ENCODE measurements at places on chromosomes 7 and 10.
A peak's percentile ranks its signal among the peaks of the same experiment; 100 is the strongest.

- no peak for DNase-seq
Observed at GRCh38 chr10:63866747-63867140, 345.5 kb downstream of the REEP3 start.

DNA sequence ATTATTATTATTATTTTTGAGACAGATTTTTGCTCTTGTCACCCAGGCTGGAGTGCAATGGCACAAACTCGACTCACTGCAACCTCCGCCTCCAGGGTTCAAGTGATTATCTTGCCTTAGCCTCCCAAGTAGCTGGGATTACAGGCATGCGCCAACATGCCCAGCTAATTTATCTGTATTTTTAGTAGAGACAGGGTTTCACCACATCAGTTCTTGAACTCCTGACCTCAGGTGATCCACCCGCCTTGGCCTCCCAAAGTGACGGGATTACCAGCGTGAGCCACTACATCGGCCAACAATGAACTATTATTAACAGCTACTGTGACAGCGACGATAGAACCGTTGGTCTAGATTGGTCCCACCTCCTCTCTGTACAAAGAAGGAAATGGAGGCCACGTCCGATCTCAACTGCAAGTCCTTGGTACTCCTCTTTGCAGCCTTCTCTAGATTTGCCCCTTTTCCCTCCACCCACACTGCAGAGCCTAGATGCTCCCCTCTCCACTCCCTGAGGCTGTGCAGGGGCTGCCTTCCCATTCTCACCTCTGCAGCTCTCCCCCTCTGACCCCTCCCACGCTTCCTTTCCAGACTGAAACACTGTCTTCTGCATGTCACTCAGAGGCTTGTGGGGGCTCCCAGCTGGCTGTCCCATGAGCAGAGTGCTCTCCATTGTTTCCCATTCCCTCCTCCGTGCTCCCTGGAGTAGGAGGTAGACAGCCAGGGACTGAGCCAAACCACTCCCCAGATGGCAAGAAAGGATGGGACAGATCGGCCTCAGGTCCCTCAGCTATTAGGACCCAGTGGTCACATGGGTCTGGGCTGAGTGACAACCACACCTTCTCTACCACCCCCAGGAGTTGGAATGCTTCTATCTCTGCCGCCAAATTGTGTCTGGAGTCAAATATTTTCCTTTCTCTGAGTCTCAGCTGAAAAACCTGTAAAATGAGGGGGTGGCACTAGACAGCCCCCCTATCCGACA, 2.3 kb downstream of the LOXL4 start:
- DNase-seq = no peak

DNA sequence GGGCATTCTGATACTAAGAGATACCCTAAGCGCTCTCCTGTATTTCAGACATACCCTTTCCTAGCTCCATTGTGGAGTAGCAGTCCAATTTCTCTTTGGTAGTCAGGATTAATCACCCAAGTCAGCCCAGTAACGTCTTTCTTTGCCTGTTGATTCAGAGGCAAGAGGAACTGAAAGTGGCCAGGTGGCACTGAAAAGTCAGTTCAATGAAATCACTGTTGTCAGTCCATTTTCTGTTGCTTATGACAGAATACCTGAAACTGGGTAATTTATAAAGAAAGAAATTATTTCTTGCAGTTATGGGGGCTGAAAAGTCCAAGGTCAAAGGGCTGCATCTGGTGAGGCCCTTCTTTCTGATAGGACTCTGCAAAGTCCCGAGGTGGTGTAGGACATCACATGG, 40.2 kb downstream of the ANKRD61 start:
- no peak for DNase-seq

DNA sequence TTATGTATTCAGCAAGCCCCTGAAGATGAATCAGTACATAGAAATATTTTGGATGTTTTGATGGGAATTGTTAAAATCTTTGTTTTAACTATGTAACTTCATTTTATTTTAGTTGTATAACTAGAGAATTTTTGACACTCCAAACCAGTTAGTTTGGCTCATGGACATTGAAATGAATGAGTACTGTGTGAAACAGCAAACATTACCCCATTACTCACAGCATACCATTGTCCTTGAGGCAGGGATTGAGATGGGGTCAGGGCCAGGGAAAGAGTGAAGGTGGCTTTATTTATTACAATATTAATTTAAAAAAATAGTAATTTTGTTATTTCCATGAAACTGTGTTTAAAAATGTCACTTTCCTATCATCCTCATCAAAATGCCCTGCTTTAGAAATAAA, 4.8 kb upstream of the BMPER start:
- no peak for DNase-seq

- DNase-seq = peak; percentile 94
Observed at GRCh38 chr10:24790599-24790998, 66.9 kb upstream of the ARHGAP21 start.

DNA sequence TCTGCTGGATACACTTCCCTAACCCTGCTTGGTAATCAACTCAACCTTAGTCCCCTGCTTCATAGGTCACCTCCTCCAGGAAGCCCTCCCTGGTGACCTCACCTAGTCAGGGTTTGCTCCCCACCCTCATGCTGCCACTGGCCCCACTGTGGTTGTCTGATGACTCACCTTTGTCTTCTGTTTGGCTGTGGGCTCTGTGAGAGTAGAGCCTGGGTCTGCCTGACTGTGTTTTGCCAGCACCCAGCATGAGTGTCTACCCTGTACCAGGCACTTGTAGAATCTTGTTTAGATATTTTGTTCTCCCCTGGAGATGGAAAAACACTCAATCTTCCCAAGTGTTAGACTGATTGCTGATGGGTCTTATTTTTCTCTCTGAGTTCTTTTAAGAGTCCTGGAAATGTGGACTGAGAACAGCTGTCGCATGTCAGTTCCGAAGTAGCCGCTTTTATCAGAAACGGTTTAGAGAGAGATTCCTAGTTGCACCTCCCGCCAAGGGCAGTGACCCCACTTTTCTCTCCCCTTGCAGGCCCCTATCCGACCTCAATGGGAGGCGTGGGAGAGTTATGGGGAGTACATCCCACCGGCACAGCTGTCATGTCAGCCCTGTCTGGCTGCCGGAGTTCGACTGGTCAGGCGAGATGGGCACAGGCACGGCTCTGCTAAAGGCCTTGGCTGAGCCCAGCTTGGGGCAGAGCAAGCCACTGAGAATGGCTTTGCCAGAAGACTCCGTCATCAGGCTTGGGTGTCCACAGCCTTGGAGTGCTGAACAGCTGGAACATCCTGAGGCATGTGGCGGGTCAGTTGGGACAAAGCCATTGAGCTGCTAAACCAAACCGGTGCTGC, 134.3 kb downstream of the GRK5 start:
- no peak for DNase-seq

- no peak for DNase-seq
Observed at GRCh38 chr7:18086165-18087025, 58.7 kb upstream of the PRPS1L1 start.

- no peak for DNase-seq
Observed at GRCh38 chr10:92834986-92835385, 13.3 kb upstream of the EXOC6 start.

- no peak for DNase-seq
Observed at GRCh38 chr7:26451997-26452396, 160.3 kb downstream of the SNX10 start.

- DNase-seq = no peak
Observed at GRCh38 chr7:25952261-25953057, 199.5 kb upstream of the NFE2L3 start.

GRCh38 chr7:111486472-111487142, 75.7 kb downstream of the IMMP2L start:
- peak; percentile 46 for DNase-seq

GRCh38 chr10:117212176-117212575, 14.9 kb downstream of the KCNK18 start:
- DNase-seq = no peak

- peak; percentile 65 for DNase-seq
Observed at GRCh38 chr10:86139066-86139657, 227.4 kb downstream of the GRID1 start.

DNA sequence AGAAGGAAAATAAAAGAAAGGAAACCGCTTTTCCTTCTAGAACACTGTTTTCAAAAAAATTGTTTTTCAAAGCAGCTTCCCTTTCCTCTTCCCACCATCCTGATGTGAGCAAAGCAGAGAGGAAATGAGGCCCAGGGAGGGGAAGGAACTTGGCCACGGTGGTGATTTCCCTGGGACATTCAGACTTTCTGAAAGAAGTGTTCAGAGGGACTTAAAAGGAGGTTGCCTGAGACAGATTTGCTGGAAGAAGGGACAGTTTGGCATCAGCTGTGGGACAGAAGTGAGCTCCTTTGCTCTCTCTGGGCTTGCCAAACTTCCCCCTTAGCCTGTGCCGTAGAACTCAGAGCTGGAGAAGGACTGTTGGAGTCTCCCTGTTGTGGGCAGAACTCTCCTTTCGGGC, 30.3 kb downstream of the ADCYAP1R1 start:
- DNase-seq = no peak

- DNase-seq = no peak
Observed at GRCh38 chr10:56646329-56647111, 285.5 kb upstream of the ZWINT start.

GRCh38 chr7:132609906-132610520, 33.7 kb upstream of the PLXNA4 start:
- no peak for DNase-seq

GRCh38 chr10:47405857-47406547, 21.9 kb upstream of the ZNF488 start:
- DNase-seq = no peak

GRCh38 chr10:60778971-60779796, 906 bp downstream of the CDK1 start:
- DNase-seq = no peak

GRCh38 chr7:65923316-65923715, 50.4 kb downstream of the VKORC1L1 start:
- no peak for DNase-seq

- DNase-seq = no peak
Observed at GRCh38 chr7:35314354-35314753, 60.5 kb upstream of the TBX20 start.

DNA sequence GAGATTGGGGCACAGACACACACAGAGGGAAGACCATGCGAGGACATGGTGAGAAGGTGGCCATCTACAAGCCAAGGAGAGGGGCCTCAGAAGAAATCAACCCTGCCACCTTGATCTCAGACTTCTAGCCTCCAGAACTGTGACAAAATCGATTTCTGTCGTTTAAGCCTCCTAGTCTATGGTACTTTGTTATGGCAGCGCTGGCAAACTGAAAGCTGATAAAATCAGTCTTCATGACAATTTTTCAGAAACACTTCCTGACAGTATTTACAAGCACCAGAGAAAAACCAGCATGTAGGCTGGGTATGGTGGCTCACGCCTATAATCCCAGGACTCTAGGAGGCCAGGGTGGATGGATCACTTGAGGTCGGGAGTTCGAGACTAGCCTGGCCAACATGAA, 4.2 kb downstream of the PARP12 start:
- DNase-seq = no peak

DNA sequence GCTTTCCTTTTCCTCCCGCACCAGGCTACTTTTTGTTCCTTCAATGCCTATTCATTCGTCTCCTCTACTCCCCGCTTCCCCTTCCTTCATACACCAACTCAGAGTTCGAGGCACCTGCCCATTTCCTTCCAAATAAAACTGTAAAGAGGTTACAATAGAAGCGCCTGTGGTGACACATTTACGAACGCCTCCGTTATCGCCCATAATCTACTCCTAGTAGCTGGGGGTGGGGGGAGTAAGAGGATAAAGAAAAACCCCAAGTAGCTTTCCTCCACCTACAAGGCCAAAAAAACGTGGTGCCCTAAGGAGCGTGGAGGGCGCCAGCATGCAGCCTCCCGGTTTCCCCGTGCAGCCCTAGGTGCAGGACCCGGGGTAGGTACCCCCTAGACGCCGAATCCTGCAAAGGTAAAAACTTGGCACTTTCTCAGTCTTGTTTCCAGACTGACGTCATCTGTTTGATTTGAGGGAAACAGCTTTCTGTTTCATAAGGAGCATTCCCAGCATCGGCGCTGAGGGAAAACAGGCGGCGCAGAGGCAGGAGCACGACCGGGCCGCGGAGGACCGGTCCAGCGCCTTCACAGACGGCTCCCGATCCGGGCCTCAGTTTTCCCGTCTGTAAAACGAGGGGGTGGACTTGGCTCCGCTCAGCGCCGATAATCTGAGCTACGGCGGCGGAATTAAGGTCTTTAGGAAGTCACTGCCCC, 922 bp downstream of the PPA1 start:
- DNase-seq = no peak

DNA sequence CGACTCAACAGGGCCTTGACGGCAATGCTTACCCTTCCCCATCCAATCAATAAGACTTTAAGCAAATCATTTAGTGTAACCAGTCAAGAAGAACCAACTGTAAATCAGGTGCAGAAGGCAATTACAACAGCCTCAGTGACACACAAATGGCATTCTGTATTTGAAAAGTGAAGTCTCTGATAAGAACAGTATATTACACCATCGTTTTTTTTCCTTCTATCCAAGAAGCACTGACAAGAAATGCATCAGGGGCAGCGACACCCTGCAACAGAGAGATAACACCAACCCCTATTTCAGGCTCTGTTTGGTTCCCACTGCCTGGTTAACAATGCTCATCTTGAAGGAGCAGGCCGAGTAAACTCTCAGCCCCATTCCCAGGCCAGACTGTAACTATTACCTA, 204.0 kb upstream of the AOAH start:
- DNase-seq = no peak

GRCh38 chr7:11843113-11843765, 11.2 kb upstream of the THSD7A start:
- DNase-seq = no peak

- peak; percentile 85 for DNase-seq
Observed at GRCh38 chr10:60508037-60508436, 118.4 kb upstream of the ANK3 start.

GRCh38 chr7:50359995-50360925, 55.7 kb downstream of the IKZF1 start:
- DNase-seq = no peak

- no peak for DNase-seq
Observed at GRCh38 chr10:70991140-70992124, 103.1 kb upstream of the PCBD1 start.

DNA sequence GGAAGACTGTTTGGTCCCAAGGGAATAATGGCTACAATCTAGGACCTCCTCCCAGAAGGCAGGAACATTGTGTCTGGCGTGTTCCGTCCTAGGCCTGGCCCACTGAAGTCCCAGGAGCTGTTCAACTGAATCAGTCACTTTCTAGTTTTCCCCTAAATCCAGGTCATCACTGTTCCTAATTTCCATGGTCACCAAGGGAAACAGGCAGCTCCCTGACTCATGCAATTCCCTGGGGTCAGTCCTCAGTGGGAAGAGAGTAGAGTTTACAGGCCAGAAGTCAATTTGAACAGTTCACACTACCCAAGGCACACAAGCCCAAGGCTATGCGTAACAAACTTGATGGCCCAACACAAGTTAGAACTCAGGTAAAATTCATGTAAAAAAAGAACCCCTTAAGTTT, 44.0 kb downstream of the CREB3L2 start:
- no peak for DNase-seq

DNA sequence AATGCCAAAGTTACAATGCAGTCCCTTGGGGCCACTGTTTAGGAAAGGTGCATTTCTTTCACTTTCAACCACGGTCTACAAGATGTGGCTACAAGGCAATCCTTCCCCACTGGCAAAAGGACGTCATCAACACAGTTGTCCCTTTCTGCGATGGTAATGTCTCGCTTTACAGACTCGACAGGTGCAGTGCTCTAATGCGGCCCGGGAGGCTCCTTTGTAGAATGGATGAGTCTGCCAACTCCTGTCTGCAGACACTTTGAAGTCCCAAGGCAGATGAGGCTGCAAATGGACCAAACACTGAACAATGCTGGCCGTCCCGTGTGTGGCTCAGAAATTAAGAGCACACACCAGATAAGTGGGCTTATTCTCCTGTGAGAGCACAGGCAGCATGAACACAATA, 133.7 kb downstream of the PIP4K2A start:
- DNase-seq = no peak

- no peak for DNase-seq
Observed at GRCh38 chr7:128781126-128781525, 5.5 kb upstream of the OPN1SW start.

Measured in globus pallidus (tissue), 1 donor.